ENCODE measurements at places on chromosomes 1 and 21.

GRCh38 chr1:234997201-234997895 is 131.3 kb downstream of the TOMM20 start:
- DNase-seq = peak; percentile 99

DNA sequence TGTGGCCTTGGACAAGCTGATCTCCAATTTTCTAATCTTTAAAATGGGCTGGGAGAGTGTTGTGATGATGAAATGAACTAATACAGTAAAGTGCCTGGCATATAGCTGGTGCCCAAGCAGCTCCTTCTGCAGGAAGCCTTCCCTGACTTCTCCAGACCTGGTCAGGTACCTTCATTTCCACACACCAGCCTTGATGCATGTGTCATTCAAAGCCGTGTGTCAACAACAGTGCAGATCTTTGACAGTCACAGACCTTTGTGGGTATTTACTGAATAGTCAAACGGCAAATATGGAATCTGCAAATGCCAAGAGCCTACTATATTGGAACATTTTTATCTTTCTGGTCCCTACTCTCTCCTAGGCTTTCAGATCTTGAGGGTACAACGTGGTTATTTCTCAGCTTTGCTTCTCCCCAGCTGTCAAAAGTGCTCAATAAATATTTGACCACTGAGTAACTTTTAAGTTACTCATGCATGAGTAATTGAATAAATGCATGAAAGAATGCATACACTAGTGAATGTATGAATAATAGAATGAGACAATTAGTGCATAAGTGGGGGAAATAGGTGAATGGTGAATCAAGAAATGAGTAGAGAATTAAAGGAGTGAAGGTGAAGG is 75.4 kb downstream of the MDM4 start:
- no peak for DNase-seq

DNA sequence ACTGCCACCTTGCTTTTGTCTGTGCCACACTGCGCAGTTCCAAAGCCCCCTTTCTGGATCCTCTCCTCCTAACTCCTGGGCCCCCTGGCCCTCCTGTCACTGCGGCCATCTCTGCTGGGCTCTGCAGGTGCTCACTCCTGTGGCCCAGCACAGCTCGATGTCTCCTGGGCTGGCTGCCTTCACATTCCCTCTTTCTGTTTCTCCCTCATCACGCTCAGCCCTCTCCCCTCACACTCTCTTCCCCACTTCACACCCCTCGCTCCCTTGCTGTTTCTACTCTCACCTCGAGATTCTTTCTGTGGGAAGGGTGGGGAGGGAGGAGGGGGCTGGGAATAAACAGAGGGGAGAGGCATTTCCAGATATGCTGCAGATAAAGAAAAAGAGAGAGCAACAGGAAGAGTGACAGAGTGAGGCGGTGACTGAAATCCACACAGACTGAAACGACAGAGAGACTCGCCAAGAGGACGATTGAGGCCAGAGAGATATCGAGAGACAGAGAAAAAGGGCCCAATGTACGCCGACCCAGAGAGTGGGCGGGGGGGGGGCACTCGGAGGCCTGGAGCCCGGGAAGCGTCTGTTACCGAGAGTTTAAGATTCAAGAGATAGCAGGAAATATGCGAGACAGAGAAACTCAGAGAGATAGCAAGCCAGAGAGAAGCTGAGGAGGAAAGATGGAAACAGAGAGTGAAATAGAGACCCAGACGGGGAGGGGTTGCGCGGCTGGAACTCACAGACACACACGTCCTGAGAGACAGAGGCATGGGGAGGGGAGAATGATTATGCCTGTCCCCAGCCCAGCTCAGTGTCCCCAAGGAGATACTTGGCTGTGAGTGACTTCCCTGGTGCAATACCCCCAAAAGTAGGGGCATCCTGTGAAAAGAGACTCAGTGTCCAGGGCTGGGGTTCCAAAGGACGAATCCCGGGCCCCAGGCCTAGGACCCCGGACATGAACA is 666 bp downstream of the CSF3R start:
- no peak for DNase-seq

DNA sequence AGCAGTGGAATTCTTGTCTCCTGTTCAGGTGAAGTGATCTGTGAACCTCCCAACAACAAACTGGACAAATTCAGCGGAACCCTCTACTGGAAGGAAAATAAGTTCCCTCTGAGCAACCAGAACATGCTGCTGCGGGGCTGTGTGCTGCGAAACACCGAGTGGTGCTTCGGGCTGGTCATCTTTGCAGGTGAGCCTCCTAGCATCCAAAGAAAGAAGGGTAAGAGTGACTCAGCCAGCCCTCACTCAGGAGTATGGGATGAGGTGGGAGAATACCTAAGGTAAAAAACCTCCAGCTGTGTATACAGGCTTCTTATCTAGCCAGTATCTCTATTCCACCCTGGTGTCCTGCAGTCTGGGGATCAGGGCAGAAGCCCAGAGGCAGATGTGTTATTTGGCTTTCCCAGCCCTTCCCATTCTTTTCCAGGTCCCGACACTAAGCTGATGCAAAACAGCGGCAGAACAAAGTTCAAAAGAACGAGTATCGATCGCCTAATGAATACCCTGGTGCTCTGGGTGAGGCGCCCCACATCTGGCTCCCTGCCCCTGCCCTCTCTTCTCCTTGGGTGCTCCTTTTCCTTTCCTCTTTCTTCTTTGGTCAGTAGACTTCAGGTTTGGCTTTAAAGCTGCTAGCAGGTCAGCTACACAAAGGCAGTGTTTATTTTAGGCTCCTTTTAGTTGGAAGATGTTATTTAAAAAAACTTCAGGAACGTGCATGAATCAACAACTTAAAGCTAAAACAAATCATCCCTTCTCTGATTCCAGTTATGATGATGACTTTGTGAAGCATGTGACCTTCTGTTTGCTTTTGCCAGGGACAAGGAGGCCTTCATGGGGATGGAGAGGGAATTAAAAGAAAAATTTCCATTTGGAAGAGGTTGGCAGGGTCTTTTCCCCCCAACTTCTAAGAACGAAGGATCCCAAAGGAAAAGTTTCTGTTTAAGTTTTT is 9.0 kb downstream of the ATP8B2 start:
- DNase-seq = no peak

- DNase-seq = no peak
Observed at GRCh38 chr1:153353226-153353947, 4.3 kb upstream of the S100A9 start.

DNA sequence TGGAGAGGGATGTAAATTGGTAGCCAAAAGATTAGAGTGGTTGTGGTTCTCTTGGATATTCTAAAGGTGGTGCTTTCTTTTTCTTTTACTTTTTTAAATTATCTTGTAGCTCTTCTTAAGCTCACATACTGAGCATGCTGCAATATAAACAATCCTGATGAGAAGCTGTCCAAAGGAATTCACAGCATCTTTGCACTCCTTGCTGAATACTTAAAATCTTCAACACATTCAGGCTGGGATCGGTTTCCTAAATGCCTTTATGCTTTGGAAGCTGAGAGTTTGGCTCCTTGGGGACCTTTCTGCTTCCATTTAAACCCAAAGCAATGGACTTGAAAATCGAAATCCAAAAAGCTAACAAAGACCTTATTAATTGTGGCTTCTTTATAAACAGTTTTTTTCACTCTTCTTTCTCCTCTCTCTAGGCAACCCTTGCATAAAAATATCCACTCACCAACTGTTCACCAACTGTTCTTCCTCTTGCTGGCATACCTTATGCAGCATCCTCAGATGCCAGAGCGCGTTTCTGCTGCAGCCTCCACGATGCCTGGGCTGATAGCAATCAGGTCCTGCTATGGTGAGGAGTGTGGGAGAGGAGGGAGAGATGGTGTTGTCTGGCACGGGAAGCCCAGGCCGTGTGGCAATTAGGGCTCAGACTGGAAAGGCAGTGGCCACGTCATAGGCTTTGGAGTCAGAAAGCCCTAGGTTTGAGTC is 535.8 kb upstream of the DAB1 start:
- no peak for DNase-seq

DNA sequence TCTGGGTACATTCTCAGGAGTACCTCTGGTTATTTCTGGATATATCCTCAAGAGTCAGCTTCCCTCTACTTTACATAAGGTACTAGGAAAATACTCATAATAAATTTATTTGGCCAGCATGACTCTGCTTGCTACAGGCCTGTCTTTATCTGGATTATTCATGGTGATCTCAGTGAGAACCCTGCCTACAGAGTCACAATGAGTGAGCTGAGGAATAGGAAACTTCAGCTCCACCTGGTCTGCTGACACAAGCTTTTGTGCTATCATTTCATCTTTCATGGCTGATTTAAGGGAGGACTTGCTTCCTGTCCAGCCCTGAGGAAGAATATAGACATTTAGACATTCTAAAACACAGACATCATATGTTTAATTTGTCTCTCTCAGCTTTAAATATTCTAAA is 19.5 kb upstream of the SUCO start:
- no peak for DNase-seq

DNA sequence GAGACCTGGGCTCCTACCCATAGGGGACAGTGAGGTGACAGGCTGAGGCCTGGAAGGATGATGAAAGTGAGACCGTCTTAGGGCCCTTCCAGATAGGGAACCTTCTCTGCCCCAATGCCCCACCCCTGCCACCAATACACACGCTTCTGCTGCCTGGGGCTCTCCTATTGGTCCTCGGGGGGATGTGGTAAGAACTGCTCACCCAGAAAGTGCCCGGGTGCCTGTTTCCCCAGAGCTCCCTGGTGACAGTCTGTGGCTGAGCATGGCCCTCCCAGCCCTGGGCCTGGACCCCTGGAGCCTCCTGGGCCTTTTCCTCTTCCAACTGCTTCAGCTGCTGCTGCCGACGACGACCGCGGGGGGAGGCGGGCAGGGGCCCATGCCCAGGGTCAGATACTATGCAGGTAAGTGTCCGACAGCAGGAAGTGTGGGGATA is 948 bp downstream of the SEMA4A start:
- no peak for DNase-seq

DNA sequence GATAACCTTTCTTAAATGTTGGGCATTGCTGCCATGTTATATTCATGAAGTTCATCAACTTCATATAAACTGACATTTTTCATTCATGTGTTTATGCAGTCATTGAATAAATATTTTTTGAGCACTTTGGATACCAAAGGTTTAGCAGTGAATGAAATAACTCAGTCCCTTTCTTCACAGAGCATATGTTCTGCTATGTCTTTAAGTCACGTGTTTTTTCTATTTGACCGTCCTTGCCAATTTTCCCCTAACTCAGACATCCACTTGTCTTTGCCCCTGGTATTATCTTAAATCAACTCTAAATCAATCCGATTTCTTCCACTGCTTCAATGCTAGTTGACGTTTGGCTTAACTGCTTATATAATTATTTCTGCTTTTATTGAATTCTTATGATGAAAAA is 16.6 kb downstream of the ADARB1 start:
- no peak for DNase-seq

- no peak for DNase-seq
Observed at GRCh38 chr21:37939251-37939650, 23.0 kb upstream of the KCNJ6 start.

GRCh38 chr1:54806931-54807611 is 5.9 kb upstream of the TTC22 start:
- DNase-seq = no peak

DNA sequence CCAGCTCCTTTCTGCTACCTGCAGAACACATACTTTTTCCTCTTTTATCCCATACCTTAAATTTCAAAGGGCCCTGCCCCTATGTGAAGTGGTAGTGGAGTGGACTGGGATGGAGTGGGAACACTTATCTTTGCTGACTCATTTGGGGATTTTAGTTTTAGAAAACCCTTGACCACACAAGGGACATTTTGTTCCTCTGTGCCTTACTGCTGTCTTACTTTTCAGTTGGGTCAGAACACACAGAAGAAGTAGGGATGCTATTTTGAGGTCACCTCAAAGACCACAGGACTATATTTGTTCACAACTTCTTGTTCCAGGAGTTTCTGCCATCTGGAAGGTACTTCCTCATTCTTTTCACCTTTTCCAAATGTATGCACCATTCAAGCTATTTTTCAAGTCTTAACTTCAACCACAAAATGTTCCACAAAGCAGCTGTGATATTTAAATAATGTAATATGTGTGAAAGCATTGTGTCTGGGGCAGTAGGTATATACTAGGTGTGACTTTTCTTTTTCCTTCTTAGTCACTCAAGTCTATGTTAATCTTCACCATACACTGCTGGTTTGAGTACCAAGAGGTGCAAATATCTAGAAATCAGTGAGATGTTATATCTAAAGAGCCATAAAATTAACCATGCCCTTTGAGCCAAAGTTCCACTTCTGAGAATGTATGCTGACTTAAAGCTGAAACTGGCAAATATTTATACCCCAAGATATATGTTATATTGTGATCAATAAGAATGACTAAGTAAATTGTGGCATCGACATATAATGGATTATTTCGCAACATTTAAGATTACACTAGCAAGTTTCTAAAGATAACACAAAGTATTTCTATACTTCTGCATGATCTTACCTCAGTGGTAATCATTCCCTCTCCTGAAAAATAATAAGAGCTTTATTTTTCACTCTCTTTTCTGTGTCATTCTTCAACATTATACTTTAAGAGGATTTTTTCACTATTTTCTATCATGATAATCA is 308.5 kb downstream of the MRPL39 start:
- DNase-seq = no peak

GRCh38 chr21:46145840-46146691 is 9.3 kb downstream of the FTCD start:
- DNase-seq = no peak

DNA sequence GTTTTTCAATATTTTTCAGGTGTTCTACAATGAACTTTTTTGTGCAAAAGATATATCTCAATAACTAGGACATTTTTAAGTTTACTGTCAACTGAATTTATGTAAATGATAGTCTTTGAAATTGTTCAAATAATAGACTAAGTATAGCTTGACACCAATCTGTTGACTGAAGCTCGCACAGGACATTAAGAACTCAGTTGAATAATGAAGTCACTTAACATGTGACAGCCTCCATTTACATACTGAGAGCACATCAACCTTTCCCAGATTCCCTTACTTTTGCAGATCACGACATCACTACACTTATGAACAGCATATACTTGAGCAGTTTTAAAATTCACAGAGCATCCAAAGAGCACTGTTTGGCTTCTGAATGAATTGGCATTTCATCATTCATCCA is 268.2 kb downstream of the LRRC7 start:
- no peak for DNase-seq

GRCh38 chr1:224884361-224884801 is 45.1 kb upstream of the DNAH14 start:
- no peak for DNase-seq

DNA sequence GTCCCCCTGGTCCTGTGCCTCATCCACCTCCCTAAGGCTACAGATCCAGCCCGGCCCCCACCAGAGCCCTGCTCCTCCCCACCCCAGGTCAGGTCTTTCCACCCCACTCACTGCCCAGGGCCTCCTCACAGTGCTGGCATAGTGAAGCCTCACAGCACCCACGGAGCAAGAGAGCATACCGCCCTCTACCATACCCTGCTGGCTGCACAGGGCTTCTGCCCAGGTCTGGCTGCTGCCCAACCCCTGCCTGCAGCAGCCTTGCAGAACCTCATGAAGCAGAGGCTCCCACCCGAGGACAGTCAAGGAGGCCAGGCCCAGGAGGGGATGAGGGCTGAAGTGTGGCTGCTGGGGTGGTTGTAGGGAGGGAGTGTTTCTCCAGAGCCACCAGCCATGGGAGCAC is 19.7 kb upstream of the ARF1 start:
- DNase-seq = no peak

GRCh38 chr1:83000286-83000685 is 998.6 kb downstream of the TTLL7 start:
- DNase-seq = no peak

Data from dermis microvascular lymphatic vessel endothelial cell (primary cell).